ENCODE measurements at places on chromosomes 4 and X.

DNA sequence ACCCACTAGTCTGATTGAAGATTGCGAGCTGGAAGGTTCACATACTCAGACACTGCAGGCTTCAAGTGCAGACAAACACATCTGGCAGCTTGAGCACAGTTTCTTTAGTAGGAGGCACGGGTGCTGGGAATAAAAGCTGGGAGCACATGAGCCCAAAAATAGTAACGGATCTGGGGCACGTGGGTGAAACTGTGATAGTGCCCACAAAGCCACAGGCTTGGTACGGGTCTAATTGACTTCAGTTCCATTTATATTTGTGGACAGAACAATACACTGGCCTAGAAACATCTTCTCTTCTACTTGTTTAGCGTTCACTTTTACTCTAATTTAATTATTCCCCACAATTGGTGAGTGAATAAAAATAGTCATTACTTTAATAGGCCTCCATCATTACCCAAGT, 2370.7 kb downstream of the PCDH7 start:
- no peak for DNase-seq

GRCh38 chrX:39749135-39749534, 348.6 kb downstream of the BCOR start:
- no peak for DNase-seq

- no peak for DNase-seq
Observed at GRCh38 chr4:106830879-106831278, 205.2 kb downstream of the DKK2 start.

DNA sequence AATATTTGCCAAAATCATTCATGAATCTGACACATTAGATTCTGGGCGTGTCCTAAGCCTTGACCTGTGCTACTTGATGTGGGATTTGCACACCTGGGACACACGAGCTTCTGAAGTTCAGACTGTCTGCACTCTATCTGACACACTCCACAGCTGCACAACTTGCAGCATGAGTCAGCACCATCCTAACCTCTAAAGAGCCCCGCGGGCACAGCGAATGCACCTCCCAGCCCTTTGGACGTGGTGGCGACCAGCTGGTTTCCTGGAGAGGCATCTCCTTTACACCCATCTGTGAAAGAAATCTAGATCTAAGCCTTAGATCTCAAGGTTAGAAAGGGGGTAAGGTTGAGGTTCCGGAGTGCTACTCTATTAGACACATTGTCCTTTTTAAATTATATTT, 69.2 kb downstream of the SORBS2 start:
- DNase-seq, result no peak

- DNase-seq, result no peak
Observed at GRCh38 chr4:118032691-118033090, 1.6 kb upstream of the NDST3 start.

- no peak for DNase-seq
Observed at GRCh38 chr4:967113-968104, 6.0 kb downstream of the DGKQ start.
